ENCODE measurements at places on chromosomes 4 and X. TPM values are rescaled to one million over a fixed set of nuclear protein-coding genes. Genes with fewer than 3 reads are reported as not detected.
A peak's percentile ranks its signal among the peaks of the same experiment; 100 is the strongest.

The ASB5 gene
- not detected for total RNA-seq

The ADAMTS3 gene
- total RNA-seq = 3.7 TPM

The MAML3 gene
- 6.5 TPM for total RNA-seq

The MAGEA1 gene
- total RNA-seq = not detected

The CORIN gene
- total RNA-seq = not detected

The GRID2 gene
- 65.4 TPM for total RNA-seq

The SLC10A7 gene
- total RNA-seq = 2.3 TPM

The CASK gene
- 44.1 TPM for total RNA-seq

The SLC10A4 gene
- 2.3 TPM for total RNA-seq

The STS gene
- 1.4 TPM for total RNA-seq

DNA sequence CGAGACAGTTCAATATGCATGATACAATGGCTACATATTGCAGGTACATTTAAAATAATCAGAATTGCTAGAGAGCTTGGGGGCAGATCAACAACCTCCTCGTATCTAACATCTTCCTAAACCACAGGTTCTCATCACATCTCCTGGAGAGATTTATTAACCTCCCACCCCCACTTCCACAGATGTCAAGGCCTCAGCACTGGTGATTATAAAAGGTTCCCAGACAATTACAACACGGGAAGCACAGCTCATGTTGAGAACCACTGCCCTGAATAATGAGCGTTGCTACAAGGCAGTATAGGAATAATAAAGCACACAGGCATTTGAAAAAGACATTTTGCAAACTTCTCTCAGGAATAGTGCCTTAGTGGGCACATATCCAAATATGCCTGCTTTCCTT is 42.8 kb downstream of the ELOVL6 start:
- DNase-seq = no peak

GRCh38 chr4:73964862-73965611 is 16.8 kb downstream of the PF4 start:
- peak; percentile 84 for DNase-seq

- DNase-seq = no peak
Measured at GRCh38 chrX:65837875-65838549, 170.6 kb downstream of the MSN start.

- no peak for DNase-seq
Measured at GRCh38 chr4:151760002-151760401, 805 bp downstream of the GATB start.

- DNase-seq = no peak
Measured at GRCh38 chr4:103591841-103592240, 127.9 kb downstream of the TACR3 start.

- no peak for DNase-seq
Measured at GRCh38 chrX:150704030-150704613, 10.9 kb downstream of the MTMR1 start.

GRCh38 chr4:153005899-153006381 is 69.8 kb downstream of the FHDC1 start:
- no peak for DNase-seq

GRCh38 chr4:105058177-105058812 is 88.4 kb upstream of the TET2 start:
- no peak for DNase-seq

GRCh38 chr4:153204728-153205648 is 745 bp downstream of the TRIM2 start:
- peak; percentile 63 for DNase-seq
